ENCODE measurements at places on chromosomes 4 and X.

DNA sequence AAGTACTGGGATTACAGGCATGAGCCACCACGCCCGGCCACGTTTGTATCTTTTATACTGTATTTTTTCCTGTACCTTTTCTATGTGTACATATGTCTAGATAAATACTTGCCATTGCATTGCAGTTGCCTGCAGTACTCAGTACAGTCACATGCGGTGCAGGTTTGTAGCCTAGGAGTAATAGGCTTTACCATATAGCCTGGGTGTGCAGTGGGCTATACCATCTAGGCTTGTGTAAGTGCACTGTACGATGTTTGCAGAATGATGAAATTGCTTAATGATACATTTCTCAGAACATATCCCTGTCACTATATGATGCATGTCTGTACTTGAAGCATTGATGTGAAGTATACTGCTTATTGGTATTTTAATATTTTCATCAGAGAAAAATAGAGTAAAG, 115.4 kb upstream of the PUDP start:
- no peak for DNase-seq

- DNase-seq, result no peak
Observed at GRCh38 chrX:44529310-44529709, 13.3 kb downstream of the FUNDC1 start.

DNA sequence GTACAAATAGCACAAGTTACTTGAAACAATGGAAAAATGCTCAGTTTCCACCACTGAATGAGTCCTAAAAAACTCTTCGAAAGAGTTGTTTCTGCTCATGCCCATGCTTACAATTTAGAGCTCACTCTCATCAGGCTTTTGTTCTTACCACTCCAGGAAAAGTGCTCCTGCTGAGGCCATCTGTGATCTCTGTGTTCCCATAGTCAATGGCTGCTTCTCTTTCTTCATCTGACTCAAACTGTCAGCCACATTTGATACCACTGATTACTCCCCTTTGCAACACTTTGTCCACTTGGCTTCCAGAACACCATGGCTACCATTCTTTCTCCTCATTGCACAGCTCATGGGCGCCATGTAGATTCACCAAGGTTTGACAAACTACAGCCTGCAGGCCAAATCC, 80.0 kb upstream of the SLC34A2 start:
- no peak for DNase-seq

GRCh38 chrX:79477691-79478090, 110.6 kb upstream of the ITM2A start:
- no peak for DNase-seq

- no peak for DNase-seq
Observed at GRCh38 chr4:1235381-1236102, 13.4 kb downstream of the CTBP1 start.

DNA sequence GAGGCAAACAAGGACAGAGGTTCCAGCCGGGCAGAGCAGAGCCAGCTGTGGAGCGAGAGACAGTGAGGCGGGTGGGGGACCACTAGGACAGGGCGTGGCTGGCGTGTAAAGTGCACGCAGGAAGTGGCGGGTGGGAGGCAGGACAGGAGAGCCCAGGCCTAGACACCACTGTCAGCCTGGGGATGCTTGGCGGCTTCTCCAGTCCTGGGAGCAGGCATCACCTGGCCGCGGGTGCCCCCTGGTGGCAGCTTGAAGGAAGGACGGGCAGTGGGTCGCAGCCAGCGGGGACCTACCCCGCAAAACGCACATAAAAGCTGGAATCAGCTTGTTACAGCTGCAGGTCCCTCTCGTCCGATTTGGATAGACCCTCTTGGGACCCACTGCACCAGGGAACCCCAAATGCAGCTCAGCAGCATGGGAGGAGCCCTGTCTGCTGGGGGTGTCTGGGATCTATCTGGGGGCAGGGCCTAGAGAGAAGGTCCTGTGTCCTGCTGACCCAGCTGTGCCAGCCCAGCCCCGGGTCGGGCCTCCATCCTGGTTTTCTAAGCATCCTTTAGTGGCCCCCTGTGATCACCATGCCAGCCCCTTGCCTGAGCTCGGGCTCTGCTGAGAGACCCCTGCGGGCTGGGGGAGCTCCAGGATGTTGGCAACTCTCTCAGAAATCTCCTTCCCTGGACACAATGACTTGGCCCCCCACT, 57.7 kb downstream of the WFS1 start:
- DNase-seq, result peak; percentile 67

DNA sequence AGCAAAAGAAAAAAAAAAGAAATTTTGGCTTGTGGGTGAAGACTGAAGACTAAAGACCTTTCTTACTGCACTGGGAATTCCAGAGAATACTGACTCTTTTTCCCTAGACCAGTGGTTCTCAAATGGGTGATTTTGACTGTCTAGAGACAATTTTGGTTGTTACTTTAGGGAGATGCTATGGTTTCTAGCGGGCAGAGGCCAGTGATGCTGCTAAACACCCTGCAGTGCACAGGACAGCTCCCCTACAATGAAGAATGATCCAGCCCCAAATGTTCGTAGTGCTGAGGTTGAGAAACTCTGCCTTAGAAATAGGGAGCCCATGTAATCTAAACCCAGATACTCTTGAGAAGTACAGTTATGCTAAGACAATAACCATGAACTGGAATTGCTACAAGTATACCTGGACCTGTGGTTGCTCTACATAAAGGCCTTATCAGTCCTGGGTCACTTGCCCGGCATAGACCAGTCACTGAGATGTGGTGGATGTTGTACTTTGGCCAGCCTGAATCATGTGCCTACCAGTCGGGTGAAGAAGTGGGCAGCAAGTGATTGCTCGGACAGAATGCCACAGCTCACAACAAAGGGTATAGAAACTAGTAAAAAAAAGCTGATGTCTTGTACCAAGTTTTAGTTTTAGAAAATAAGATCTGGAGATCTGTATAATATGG, 16.0 kb downstream of the ARHGAP10 start:
- DNase-seq, result no peak

GRCh38 chr4:175412161-175412560, 399.9 kb downstream of the GPM6A start:
- DNase-seq, result no peak

- no peak for DNase-seq
Observed at GRCh38 chr4:7435471-7436061, 836 bp upstream of the PSAPL1 start.

- no peak for DNase-seq
Observed at GRCh38 chr4:173526724-173527102, 3.3 kb downstream of the HAND2 start.

GRCh38 chr4:155676430-155676825, 9.8 kb downstream of the GUCY1A1 start:
- no peak for DNase-seq

DNA sequence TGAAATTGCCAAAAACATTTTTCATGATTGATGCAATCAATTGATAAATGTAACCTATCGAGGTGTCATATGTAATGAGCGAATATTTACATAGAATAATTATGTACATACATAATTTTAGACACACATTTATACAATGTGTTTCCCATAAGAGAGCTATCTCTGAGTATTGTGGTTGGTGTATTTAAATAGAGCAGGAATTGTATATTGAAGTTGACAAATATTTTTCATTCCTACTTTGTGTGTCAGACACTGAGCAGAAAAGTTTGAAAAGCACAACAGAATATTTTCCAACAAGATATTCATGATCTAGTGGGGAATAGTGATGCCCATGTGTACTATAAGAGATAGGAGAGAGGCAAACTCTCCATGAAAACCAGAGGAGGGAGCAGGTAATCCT, 295.2 kb downstream of the ANKRD50 start:
- DNase-seq, result peak; percentile 33
